NCI-H1048 (cell line): ENCODE measurements at places on chromosomes 2 and 18.

DNA sequence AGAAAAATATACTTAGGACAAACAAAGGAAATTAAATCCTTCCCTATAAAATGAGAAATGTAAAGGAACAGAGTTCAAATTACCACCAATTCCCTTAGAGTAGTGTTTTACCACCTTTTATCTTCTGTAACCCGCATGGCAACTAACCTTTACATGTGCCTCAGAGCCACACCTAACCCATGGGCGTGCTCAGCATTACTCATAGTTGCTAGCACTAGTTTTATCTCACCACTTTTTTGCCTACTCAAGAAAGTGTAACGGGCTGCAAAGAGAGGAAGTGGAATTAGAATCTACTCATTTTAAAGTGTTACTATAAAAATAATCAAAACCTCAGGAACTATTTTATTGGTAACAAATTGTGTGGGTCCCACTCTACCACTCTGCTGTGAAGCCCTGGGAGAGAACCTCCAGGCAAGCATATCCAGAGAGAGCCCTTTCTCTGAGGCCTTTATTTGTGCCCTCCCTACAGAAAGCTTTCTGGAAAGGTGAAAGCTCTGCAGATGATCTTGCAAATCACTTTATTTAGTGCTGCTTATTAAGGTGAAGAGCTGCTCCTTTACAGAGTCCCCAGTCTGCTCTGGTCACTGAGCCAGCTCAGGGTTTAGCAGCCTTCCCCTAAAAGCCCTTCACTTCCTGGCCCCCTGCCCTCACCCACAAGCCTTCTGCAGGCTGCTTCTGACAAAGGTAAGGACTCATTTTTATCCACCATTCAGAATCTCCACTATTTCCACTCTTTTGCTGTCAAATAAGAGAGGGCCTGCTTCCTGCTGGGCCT is 98.8 kb downstream of the TRABD2A start:
- no peak for DNase-seq

DNA sequence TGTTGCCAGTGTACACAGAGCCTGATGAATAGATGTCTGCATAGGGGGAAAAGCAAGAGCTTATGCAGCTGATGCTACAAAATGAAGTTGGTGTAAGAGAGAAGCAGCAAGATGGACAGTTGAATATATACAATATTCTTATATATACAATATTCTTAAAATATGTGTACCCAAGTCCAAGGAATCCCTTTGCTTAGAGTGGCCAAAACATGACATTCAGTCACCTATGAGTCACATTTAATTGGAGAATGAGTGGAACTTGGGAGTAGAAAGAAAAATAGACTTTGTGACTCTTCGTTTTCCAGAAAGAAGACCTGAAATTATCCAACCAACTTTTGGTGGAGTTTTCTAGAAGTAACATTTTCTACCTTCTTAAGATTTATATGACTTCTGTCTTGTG is 81.8 kb downstream of the SCN9A start:
- no peak for DNase-seq

GRCh38 chr2:162301151-162301804 is 17.2 kb downstream of the IFIH1 start:
- peak; percentile 27 for DNase-seq

- no peak for DNase-seq
Measured at GRCh38 chr2:145655165-145655765, 1135.3 kb upstream of the ZEB2 start.

DNA sequence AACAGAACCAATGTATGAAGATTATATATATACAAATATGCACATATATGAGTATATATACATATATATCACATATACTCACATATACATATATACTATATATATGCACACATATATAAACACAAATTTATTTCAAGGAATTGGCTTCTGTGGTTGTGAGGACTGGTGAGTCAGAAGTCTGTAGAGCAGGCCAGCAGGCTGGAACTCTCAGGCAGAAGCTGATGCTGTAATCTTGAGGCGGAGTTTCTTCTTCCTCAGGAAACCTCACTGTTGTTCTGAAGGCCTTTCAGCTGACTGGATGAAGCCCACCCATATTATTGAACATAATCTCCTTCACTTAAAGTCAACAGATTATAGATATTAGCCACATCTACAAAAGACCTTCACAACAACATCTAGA is 143.9 kb upstream of the CREB1 start:
- DNase-seq, result no peak

- no peak for DNase-seq
Measured at GRCh38 chr2:178401994-178402437, 49.0 kb downstream of the PRKRA start.

DNA sequence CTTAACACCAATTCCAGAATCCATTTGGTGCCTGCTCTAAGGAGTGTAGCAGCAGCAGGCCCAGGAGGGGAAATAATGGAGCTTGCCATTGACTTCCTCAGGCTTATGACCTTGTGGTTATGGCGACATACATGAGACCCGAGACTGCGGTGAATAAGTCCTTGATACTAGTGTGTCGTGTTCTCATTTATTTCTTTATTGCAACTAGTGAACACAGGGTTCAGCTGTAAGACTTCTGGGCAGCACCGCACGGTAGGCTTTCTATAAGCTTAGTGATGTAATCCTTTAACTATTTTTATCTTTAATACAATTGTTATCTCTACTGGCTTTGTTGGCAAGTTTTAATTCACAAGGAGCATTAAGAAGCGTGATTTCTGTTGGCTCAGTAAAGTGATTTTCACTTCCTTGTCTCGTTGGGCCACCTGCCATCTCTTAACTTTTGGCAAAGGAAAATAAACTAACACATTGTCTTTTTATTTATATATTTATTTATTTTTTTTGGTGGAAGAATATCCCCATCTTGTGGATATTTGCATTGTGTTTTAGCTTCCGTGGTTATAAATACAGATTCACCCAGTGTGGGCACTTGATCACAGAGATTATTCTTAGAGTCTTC is 139.8 kb downstream of the LTBP1 start:
- DNase-seq, result no peak
